Glutamatergic neuron (in vitro differentiated cells): ENCODE measurements at places on chromosomes 6 and 20. TPM values are rescaled to one million over a fixed set of nuclear protein-coding genes. Genes with fewer than 3 reads are reported as not detected.

DNA sequence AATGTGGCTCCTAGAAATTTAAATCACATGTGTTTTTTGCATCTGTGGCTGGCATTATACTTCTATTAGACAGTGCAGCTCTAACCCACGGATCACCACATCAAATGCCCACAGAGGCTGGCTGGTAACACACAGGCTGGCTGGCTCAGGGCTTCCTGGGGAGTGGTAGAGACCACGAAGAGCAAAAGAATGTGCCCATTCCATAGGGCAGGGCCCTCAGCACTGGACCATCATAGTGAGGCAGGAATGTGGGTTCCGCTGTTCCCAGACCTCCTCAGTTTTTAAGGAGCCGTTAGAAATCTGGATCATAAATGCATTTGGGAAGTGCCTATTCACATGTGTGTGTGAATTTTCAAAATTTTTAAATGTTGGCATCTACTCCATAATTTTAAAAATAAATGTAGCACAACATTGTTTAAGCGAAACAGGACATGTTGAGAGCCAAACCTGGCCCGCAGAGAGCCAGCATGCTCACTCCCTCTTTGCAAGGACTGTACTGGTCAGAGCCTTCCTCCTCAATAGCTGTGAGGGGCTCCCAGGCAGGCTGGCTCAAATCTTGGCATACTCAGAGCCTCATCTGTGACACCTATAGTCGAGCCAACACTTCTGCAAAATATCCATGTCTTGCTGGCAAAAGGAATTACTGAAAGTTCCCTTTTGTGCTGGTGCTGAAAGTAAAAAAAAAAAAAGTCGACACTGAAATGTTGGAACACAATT, 190.5 kb downstream of the FNDC1 start:
- H3K4me1 ChIP-seq, result no peaks in the 10 kb centered on the region
- no peaks in the 10 kb centered on the region for H3K27me3 ChIP-seq
- no peak overlapping the region for H3K4me3 ChIP-seq
- no peak overlapping the region for H3K27ac ChIP-seq
- H3K36me3 ChIP-seq, result no peaks in the 10 kb centered on the region

UTRN gene
- 24.3 TPM for total RNA-seq

SPATA25 gene
- total RNA-seq, result 1.2 TPM

RAET1L gene
- total RNA-seq, result not detected

GRCh38 chr20:516799-517198, 26.8 kb downstream of the CSNK2A1 start:
- no peak for DNase-seq
- H3K4me3 ChIP-seq, result no peak overlapping the region
- H3K27ac ChIP-seq, result no peak overlapping the region
- no peaks in the 10 kb centered on the region for H3K27me3 ChIP-seq
- H3K36me3 ChIP-seq, result peaks cover 11% of the 10 kb centered on the region

DNA sequence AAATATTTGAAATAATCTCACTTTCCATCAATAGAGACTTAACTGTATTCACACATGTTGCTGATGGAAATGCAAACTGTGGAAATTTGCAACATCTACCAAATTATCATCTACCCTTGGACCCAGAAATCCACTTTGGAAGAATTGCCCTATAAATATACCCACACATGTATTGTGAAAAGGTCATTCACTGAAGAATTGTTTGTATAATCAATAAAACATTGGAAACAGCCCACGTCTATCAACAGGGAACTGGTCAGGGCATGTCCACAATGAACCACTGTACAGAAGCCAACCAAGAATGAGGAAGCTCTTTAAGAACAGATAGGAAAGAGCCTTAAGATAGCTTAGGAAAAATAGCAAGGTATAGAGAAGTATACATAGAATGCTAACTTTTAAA, 36.2 kb downstream of the PXDC1 start:
- H3K27ac ChIP-seq, result no peak overlapping the region
- no peaks in the 10 kb centered on the region for H3K36me3 ChIP-seq
- H3K4me1 ChIP-seq, result no peaks in the 10 kb centered on the region
- no peak overlapping the region for H3K4me3 ChIP-seq
- H3K27me3 ChIP-seq, result no peaks in the 10 kb centered on the region
- no peak for DNase-seq

- peaks cover 7% of the 10 kb centered on the region for H3K27me3 ChIP-seq
- peak; percentile 75 for DNase-seq
- H3K4me1 ChIP-seq, result peaks cover 29% of the 10 kb centered on the region
Observed at GRCh38 chr20:63215101-63216040, 560 bp downstream of the YTHDF1 start.

DNA sequence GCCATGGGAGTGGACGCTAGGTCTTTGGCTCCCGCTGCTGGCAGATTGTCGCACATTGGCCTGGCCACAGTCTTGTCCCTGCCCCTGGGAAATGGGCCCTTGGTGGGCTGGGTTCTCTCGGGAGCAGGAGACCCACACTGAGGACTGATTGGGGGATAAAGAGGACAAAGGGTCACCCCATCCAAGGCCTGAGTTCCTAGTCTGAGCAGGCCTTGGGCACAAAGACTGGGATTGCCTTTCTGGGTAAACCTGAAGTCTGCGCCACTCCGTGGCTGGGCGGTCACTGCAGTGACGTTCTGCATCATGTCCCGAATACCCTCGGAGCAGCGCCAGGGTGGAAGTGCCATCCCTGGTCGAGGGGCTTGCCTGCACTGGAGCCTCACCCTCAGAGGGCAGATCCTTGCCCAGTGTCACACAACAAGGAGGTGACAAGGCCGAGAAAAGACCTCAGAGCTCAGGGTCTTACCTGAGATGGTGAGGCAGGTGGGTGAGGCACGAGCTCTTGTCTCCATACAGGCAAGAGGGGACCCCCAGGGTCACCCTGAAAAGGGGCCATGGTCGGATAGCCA, 36.1 kb upstream of the ZBP1 start:
- H3K27ac ChIP-seq, result no peak overlapping the region
- H3K4me3 ChIP-seq, result no peak overlapping the region
- no peaks in the 10 kb centered on the region for H3K36me3 ChIP-seq
- DNase-seq, result peak; percentile 7
- peaks cover 2% of the 10 kb centered on the region for H3K27me3 ChIP-seq

- H3K27me3 ChIP-seq, result peaks cover 13% of the 10 kb centered on the region
- no peak overlapping the region for H3K27ac ChIP-seq
- H3K4me3 ChIP-seq, result no peak overlapping the region
- H3K4me1 ChIP-seq, result no peaks in the 10 kb centered on the region
- H3K36me3 ChIP-seq, result no peaks in the 10 kb centered on the region
Observed at GRCh38 chr6:41711323-41712038, 23.9 kb downstream of the TFEB start.

GRCh38 chr20:23565503-23566045, 2.7 kb downstream of the CST9L start:
- no peak overlapping the region for H3K4me3 ChIP-seq
- H3K36me3 ChIP-seq, result peaks cover 5% of the 10 kb centered on the region
- DNase-seq, result no peak
- peaks cover 4% of the 10 kb centered on the region for H3K27me3 ChIP-seq

- no peak for DNase-seq
- H3K27me3 ChIP-seq, result peaks cover 10% of the 10 kb centered on the region
- H3K36me3 ChIP-seq, result peaks cover 34% of the 10 kb centered on the region
- no peak overlapping the region for H3K4me3 ChIP-seq
Observed at GRCh38 chr6:166901626-166902025, 54.7 kb downstream of the RNASET2 start.
